ENCODE measurements at places on chromosomes 16 and 17.

DNA sequence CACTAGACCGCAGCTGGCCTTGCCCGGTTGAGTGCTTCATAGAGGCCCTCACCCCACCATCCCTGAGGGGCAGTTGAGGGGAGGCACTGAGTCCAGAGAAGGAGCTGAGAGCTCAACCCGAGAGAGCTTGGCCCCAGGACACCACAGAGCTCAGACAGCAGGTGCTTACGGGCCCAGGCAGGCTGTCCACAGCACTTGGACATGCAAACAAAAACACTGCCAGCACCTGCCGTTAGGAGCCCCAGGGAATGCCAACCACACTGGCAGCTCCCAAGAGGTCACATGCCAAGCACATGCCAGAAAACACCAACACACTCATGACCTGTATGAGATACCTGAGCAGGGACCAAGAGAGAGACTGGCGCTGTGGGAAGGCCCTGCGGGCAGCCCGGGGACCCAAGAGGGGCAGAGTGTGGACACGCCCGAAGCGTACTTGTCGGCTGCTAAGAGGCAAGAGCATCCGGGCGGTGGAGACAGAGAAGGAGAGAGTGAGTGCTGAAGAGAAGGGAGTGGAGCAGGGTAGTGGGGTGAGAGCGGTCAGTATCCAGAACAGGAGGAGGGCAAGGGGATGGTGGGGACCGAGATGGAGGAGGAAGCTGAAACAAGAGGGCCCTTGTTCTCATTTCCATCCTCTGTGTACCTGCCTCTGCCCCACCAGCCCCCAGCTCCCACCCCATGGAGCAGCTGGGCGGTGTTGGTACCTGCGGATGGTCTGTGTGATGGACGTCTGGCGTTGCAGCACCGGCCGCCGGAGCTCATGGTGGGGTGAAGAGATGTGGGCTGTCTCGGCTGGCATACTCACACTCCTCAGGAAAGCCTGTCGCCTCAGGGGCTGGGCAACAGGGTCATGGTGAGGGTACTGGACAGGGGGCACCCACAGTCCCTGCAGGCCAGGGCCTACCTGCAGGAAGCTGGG lies 8.2 kb downstream of the RHBDF1 start:
- DNase-seq: no peak

- no peak for DNase-seq
These were observed 22.9 kb downstream of the DHRS7B start for GRCh38 chr17:21149621-21150020.

DNA sequence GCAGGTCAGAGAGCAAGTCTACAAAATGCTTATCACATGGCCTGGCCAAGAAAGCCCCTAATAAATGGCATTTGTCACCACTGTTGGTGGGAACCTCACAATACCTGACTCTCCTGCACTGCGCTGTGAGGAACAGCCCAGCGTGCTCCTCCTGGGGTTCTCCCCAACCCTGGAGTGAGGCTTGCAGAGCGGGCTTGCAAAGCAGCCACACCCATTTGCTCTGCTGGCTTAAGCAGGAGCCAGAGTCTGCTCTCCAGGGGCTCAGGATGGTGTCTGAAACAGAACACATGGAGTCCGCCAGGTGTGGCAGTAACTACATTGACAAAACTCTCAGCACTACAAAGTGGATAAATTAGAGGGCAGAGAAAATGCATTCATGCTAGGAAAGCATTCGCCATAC lies 331.0 kb upstream of the CCL2 start:
- DNase-seq: no peak

DNA sequence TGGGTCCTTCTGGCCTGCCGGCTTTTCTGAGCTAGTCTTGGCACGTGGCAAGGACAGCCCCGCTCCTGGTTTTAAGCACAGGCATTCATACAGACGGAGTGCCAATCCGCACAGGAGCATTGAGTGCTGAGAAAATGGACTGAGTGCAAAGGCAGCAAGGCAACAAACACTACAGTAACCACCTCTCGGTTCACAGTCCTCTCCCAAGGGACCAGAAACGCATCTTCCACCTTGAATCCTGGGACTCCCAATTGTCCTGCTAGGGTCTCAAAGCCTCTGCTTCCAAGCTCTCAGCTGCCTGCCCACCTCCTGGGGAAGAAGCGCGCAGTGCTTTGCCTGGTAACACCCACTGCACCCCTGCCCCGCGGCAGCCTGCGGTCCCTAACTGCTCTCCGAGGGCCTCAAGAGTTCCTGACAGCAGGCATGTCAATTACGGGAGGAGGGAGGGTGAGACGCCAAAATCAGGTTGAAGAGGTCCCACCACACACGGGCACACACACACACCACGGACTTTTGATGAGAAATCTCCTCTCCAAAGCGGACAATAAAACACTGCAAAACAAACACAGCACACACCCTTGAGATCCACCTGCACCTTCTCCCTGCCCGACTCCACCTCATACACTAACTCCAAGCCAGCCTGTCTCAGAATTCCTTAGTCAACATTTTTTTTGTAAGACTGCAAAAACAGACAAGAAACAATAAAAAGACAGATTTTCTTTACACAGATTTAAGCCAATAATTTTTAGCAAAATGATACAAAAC lies 15.0 kb downstream of the SLC16A3 start:
- no peak for DNase-seq

Data from non-pigmented ciliary epithelial cell (primary cell).